ENCODE measurements at places on chromosomes 5 and 9. TPM values are rescaled to one million over a fixed set of nuclear protein-coding genes. Genes with fewer than 3 reads are reported as not detected.
A peak's percentile ranks its signal among the peaks of the same experiment; 100 is the strongest.

DNA sequence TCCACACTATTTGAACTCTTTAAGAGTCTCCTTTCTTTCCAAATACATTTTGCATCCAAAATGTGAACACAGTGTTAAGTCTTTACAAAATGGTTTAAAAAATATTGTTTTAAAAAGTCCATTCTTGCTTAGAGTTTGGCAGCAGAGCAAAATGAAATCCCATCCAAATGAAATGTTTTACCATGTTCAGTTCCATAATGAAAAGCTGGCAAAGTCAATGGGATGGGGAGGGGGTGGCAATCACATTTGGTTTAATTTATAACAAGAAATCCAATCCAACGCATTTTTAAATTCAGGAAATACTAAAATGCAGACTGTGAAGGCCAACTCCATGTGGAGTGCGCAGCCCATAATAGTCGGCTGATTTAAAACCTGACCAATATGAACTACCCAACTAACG is 39.4 kb downstream of the MRPL36 start:
- no peak overlapping the region for H3K4me3 ChIP-seq
- no peak for DNase-seq
- no peaks in the 10 kb centered on the region for H3K36me3 ChIP-seq
- H3K27me3 ChIP-seq, result peaks cover 12% of the 10 kb centered on the region
- H3K4me1 ChIP-seq, result no peaks in the 10 kb centered on the region
- H3K27ac ChIP-seq, result no peak overlapping the region

DNA sequence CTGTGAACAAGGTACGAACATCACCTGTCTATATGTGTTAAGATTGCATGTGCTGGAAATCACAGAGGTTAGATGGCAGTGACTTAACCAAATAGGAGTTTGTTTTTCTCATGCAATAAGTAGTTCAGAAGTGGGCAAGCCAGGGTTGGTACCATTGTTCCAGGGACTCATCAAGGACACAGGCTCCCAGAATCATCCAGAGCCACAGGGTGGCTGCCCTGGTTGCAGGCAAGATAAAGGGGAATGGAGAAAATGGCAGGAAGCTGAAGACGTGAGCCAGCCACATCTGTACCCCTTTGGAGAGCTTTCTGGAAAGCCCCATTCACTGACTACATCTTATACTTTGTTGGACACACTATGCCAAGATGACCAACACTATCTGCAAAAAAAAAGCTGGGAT is 126.0 kb upstream of the IL12B start:
- no peak for DNase-seq
- peaks cover 6% of the 10 kb centered on the region for H3K4me1 ChIP-seq
- H3K4me3 ChIP-seq, result no peak overlapping the region
- no peaks in the 10 kb centered on the region for H3K36me3 ChIP-seq

- H3K4me1 ChIP-seq, result peaks cover 20% of the 10 kb centered on the region
- no peak for DNase-seq
- H3K27ac ChIP-seq, result peak overlapping the region; percentile 81
- peak overlapping the region; percentile 57 for H3K4me3 ChIP-seq
These were observed 35.8 kb upstream of the NFIB start for GRCh38 chr9:14349447-14350348.

DNA sequence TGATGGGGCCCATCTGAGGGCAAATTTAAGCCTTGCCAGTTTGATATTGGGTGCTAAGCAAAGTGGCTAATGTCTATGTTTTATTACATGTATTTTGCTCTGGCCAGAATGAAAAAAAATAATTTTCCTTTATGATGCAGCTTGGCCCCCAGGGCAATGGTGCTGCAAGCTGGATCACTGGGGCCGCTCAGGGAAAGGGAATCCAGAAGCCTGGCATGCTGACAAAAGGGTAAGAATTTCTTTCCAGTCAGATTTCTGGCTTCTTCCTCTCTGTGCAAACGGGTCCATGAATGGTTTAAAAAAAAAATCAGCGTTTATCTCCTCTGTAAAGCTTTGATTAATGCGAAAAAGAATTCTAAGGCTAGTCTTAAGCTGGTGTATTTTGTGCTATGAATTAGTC is 138.4 kb downstream of the MAPKAP1 start:
- no peak overlapping the region for H3K27ac ChIP-seq
- no peaks in the 10 kb centered on the region for H3K27me3 ChIP-seq
- no peak overlapping the region for H3K4me3 ChIP-seq
- no peaks in the 10 kb centered on the region for H3K36me3 ChIP-seq
- no peaks in the 10 kb centered on the region for H3K4me1 ChIP-seq
- no peak for DNase-seq

FOXD4L5 gene
- total RNA-seq, result 0.41 TPM

DNA sequence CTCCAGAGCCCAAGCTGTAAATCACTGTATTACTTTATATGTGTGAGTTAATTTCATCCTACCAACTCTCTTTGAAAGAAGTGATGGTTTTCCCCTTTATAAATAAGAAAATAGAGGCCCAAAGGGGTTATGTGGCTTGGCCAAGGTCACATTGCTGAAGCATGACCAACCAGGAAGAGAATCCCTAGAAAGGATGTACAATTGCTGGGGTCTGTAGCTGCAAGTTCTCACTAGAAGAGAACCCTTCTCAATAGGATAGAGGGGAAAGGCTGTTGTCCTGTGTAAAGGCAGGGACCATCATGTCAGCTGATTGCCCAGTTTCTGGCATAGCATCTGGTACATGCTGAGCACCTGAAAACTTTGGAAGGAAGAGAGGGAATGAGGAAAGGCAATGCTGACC is 39.0 kb upstream of the FAT2 start:
- no peaks in the 10 kb centered on the region for H3K4me1 ChIP-seq
- no peaks in the 10 kb centered on the region for H3K36me3 ChIP-seq
- no peak for DNase-seq
- no peaks in the 10 kb centered on the region for H3K27me3 ChIP-seq

DNA sequence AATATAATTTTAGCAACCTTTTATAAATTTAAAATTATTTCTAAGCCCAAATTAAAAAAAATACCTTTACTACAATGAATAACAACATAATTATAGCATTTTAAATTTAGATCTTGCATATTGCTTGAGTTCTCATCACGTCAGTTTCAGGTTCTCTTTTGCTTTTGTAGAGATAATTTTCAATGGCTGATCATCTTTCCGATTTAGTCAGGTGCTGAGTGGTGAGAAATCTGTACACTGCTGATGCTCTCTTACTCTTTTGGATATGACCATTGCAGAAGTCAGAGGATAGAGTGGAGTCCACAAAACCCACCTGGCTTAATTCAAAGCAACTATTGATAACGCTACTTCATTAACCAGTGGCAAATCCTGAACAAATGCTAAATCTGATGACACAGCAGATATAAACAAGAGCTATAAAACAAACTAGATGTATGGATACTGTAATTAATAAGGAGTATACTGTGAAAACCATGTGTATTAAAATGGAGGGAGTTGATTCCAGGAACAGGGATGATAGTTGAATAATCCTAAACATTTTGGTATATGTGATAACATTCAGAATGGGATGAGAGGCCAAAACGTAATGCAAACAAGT is 394.8 kb downstream of the CSNK1G3 start:
- H3K27me3 ChIP-seq, result no peaks in the 10 kb centered on the region
- H3K4me1 ChIP-seq, result no peaks in the 10 kb centered on the region
- no peaks in the 10 kb centered on the region for H3K36me3 ChIP-seq
- H3K4me3 ChIP-seq, result no peak overlapping the region
- no peak for DNase-seq

PPP2R2B gene
- total RNA-seq, result 1.2 TPM

PTGDS gene
- total RNA-seq, result 477 TPM

DNA sequence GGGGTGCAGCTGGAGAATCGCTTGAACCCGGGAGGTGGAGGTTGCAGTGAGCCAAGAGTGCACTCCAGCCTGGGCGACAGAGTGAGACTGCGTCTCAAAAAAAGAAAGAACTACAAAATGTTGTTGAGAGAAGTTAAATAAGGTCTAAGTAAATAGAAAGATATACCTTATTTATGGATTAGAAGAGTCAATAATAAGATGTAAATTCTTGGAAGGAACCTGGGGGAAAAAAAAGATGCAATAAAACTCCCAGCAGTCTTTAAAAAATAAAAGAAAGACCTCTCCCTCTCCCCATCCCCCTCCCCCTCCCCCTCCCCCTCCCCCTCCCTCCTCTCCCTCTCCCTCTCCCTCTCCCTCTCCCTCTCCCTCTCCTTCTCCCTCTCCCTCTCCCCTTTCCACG is 15.5 kb upstream of the FAF2 start:
- H3K27ac ChIP-seq, result no peak overlapping the region
- no peak overlapping the region for H3K4me3 ChIP-seq
- no peaks in the 10 kb centered on the region for H3K36me3 ChIP-seq
- H3K4me1 ChIP-seq, result no peaks in the 10 kb centered on the region
- no peaks in the 10 kb centered on the region for H3K27me3 ChIP-seq

DNA sequence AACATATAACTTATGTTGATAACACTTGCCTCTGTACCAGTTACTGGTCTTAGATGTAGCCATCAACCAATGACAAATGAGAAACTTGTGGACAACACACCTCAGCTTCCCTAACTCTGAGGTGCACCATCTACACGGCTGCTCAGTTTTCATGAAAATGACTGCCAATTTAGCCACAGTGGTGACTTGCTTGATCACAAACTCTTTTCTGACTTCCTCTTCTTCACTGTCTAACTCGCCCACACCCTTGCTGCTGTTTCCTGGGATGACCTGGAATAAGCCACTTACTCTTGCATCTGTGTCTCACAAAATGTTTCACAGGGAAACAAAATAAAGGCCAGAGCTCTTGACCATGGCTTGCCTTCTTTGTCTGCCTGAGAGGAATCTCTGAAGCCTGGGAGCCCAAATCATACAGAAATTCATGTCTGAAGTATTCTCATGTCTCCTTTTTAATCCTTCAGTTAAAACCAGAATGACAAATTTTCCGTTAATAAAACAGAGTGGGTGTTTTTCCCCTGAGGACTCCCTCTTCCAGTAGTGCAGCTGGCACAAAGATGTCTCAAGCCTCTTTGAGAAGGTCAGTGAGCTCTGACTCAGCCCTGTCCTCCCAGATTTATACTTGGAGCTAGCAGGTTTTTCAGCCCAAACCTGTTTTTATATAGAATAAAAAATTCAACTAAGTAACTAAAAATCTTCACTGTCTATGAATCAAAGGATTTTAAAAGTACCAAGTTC is 126.5 kb upstream of the PAM start:
- no peaks in the 10 kb centered on the region for H3K27me3 ChIP-seq
- H3K36me3 ChIP-seq, result no peaks in the 10 kb centered on the region
- no peaks in the 10 kb centered on the region for H3K4me1 ChIP-seq

DNA sequence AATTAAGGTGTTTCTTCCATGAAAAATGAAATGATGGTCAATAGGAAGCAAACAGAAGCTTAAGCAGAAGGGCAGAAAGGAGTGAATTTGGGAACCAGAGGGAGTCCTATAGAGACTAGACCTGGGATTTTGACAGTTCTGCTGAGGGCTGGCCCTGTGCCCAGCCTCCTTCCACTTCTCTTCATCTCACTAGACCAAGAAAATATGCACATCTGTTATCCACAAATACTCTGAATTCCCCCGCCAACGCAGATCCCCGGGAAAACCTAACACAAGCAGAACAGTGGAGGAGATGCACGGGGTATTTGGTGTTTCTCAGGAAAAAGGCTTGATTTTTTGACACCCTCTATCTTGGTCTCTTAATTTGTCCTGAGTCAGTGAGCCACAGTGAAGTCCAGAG is 22.7 kb downstream of the GRIA1 start:
- H3K27me3 ChIP-seq, result no peaks in the 10 kb centered on the region
- H3K4me1 ChIP-seq, result no peaks in the 10 kb centered on the region
- no peaks in the 10 kb centered on the region for H3K36me3 ChIP-seq
- no peak for DNase-seq

MFAP3 gene
- total RNA-seq, result 32.8 TPM

Data from upper lobe of right lung (tissue), 1 donor.